Mammary epithelial cell (primary cell): ENCODE measurements at places on chromosomes 2 and 18. TPM values are rescaled to one million over a fixed set of nuclear protein-coding genes. Genes with fewer than 3 reads are reported as not detected.

ERMN gene
- total RNA-seq: under 0.01 TPM

FAHD2B gene
- 14.2 and 19.9 TPM in 2 replicates for total RNA-seq

UGT1A4 gene
- 0.14 and 0.53 TPM in 2 replicates for total RNA-seq

ARHGAP28 gene
- total RNA-seq: 9.0 TPM

IL18RAP gene
- total RNA-seq: not detected

DNA sequence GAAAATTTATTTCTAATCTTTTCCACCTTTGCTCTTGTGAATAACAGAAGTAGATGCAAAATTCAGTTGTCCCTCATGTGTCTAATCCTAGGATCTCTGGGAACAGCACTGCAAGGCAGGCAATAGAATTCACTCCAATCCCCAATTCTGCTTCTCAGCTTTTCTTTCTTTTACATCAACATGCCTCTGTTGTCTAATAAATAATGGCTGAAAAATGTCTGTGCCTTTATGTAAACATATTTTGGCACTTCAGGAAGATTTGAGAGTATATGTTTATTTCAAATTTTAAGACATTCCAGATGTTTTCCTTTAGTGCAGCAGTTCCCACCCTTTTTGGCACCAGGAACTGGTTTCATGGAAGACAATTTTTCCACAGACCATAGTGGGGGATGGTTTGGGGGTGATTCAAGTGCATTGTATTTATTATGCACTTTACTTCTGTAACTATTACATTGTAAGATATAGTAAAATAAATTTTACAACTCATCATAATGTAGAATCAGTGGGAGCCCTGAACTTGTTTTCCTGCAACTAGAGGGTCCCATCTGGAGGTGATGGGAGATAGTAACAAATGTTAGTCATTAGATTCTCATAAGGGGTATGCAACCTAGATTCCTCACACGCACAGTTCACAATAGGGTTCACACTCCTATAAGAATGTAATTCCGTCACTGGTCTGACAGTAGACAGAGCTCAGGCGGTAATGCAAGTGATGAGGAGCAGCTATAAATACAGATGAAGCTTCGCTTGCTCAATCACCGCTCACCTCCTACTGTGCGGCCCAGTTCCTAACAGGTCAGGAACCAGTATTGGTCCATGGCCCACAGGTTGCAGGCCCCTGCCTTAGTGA lies 590.3 kb upstream of the CNTNAP5 start:
- DNase-seq: no peak

DNA sequence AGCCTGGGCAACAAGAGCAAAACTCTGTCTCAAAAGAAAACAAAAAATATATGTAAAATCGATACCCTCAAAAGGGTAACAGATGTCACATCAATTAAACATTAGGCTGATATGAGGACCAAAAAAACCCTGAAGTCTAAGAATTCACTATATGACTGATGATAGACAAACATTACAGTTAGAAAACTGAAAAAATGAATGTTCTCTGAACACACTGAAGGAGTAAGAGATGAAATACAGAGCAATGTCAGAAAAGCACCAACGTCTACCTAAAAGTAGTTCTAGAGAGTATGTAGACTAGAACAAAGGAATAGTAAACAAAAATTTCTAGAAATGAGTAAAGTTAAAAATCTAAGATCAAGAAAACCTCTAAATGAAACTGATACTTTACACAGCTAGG lies 81.9 kb downstream of the SLC66A3 start:
- no peak for DNase-seq

GRCh38 chr18:40292985-40293710 lies 1661.9 kb upstream of the PIK3C3 start:
- peak; percentile 0 for DNase-seq

DNA sequence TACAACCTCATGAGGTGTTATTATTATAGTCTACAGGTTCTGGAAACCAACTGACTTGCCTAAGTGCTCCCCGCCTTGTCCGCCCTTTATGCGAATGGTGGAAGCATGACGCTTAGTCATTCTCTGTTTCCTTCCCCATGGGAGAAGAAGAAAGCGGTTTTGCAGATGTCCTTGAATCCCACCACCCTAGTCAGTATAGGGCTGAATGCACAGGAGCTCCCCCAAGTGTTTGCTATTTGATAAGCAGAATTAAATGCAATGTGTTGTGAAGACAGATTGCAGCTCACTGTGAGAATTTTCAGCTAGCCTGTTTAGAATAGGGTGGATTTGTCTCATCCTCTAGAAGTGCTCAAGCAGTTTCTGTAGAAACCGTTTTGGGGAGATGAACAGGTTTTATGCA lies 652.0 kb downstream of the DCC start:
- DNase-seq: no peak

- DNase-seq: no peak
These were observed 112.0 kb downstream of the LYPD6 start for GRCh38 chr2:149442346-149442745.

DNA sequence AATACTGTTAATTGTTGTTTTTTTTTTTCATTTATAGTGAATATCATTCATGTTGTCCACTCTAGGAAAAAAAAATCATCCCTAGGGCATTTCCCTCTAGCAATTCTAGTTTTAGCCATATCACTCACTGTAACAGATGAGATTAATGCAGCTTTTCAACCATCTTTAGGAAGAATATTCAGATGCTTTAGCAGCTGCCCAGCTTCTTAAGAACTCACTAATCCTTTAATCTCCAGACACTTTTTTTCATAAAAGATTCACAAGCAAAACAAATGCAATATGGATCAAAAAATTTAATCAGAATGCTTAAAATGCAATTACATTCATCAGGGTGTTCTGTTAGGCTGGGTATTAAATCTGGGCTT lies 692.6 kb downstream of the ERBB4 start:
- no peak for DNase-seq

DNA sequence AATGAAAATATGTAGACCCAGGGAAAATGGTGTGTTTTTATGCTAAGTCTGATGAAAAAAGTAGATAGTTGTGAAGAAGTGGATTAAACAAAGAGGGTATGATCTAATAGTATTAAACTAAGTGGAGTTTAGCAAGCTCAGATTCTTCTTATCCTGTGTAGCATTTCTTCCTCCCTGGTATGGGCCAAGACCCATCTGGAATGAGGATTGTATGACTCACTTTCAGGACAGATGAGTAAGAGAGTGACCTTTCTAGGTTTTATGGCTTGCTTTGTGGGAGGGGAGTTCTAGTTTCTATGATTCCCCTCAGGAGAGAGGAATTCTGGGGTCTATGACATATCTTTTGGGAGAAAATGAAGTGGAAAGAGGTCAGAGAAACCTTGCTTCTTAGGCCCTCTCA lies 550.1 kb downstream of the SPAG16 start:
- peak; percentile 51 for DNase-seq

DNA sequence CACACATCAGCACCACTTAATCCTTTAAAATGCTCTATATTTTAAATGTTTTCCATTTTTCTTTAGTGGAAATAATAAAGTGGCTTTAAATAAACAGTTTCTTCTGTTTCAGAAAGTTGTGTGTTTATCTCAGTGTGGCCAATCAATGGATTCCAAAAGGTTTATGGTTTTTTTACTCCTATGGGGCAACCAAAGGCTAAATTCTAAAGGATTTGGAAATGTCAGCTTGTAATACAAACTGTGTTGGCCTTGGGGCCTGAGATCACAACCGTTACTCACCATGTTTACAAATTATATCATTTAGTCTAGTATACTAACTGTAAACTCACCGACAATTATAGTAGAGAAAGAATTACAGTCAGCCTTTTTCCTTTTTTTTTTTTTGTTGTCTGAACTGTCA lies 827.2 kb downstream of the EPHA4 start:
- no peak for DNase-seq

- DNase-seq: no peak
These were observed 77.8 kb upstream of the STON1 start for GRCh38 chr2:48452108-48452507.

DNA sequence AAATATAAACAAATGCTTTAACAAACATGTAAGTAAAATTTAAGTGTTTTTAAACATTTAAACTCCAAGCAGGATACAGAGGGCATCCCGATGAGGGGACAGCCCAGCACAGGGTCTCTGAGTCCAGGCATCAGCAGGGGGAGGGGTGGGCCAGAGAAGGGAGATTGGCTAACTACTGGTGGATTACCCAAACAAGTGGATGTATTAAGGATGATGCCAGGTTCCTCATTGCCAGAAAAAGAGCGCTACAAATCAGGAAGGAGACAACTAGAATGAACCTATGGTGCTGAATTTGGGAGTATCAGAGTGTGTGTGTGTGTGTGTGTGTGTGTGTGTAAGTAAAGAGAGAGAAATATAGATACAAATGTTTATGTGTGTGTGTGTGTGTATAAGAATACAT lies 162.0 kb upstream of the RMP24 start:
- no peak for DNase-seq

- peak; percentile 48 for DNase-seq
These were observed 248.5 kb downstream of the TPGS2 start for GRCh38 chr18:36580266-36580665.

- DNase-seq: no peak
These were observed 16.9 kb upstream of the MREG start for GRCh38 chr2:216030216-216030615.

- no peak for DNase-seq
These were observed 6.4 kb downstream of the PMAIP1 start for GRCh38 chr18:59906203-59906602.

DNA sequence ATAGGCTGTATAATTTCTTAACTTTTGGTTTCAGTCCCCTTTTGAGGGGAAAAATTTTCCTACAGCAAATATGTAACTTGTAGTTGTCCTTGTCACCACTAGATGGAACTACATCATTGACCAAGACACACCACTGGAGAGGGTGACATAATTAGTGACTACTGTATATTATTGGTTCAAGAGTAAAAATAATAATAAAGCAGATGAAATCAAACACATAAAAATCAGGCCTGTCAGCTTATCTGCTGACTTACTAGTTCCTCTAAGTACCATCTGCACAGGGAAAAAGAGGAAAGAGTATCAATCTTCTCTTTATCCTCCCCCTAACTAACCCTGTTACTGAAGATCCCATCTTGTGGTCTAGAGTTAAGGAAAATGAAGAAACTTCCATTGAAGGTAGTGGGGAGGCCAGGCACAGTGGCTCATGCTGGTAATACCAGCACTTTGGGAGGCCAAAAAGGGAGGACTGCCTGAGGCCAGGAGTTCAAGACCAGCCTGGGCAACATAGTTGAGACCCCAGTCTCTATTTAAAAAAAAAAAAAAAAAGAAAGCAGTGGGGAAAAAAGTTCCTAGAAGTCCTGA lies 29.6 kb upstream of the ENOSF1 start:
- peak; percentile 8 for DNase-seq

DNA sequence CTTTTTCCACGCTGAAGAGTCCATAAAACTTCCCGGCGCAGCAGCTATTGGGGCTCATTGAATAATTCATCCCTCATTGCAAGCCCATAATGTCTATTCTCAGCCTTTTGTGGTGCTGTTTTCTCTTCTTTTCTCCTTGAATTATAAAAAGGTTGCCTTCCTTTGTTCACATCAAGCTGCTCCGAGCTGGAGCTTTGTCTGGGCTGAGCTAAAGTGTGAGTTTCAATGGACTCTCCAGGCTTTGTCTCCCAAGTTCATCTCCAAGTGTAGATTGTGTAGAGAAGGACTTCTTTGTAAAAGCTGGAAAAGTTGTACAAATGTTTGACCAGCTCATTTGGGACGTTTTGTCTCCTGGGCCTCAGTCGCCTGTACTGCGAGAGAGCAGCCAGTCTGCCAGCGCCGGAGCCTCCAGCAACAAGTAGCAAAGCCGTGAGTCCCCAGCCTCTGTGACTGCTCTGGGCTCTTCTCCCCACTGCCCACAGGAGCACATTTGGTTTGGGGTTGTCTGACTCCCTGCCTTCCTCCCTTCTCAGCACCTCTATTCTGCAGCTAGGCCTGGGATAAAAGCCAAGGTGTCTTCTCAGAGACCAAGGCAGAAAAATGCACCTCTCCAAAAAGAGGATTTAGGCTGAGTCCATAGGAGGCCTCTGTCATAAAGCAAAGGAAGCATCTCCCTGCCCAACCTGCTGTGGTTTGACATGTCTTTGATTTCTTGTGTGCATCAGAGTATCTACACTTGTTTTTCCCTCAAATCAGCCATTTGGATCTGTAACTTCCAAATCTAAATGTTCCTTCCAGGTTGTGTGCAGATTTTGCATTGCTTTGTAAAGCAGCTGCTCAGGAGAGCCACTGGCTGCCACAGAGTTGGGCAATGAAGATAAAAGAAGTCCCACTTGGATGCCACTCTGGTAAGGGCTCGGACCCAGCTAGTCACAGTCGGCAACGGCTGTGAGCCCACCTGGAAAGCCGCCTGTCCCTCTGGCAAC lies 6.4 kb downstream of the PAX3 start:
- no peak for DNase-seq

DNA sequence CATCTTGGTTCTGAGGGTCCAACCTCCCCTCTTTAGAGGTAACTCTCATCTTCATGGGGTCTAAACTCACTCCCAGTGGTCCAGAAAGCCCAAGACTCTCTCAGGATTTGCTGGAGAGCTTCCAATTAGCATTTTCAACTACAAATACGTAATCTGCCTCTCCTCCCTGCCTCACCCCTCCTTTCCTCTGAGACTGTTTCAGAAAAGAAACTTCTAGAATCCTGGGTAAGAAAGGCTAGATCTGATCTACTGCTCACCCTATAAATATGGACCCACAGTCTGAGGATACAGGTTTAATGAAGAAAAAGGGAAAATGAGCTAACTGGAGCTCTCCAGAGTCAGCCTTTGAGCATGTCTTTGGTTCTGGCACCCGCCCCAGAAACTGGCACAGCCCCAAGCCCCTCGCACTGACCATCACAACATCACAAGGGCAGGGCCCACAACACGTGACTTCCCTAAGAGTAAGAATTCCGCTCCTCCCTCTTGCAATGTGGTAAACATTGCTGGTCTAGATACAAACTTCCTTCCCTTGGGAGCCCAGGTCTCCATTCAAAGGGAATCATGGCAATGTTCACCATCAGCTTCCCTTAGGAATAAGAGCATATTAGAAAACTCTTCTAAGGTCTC lies 21.7 kb upstream of the IHH start:
- no peak for DNase-seq

GRCh38 chr2:237306083-237306786 lies 107.7 kb downstream of the COL6A3 start:
- DNase-seq: no peak

GRCh38 chr2:101991721-101992145 lies at the start of gene IL1R2:
IL1R2 (plus strand) TSS chr2:101991960; CDS start chr2:102008576, 16,616 bp downstream.
- DNase-seq: peak; percentile 34
